Spleen (tissue), 13 donors: ENCODE measurements at places on chromosomes 13 and 19.

DNA sequence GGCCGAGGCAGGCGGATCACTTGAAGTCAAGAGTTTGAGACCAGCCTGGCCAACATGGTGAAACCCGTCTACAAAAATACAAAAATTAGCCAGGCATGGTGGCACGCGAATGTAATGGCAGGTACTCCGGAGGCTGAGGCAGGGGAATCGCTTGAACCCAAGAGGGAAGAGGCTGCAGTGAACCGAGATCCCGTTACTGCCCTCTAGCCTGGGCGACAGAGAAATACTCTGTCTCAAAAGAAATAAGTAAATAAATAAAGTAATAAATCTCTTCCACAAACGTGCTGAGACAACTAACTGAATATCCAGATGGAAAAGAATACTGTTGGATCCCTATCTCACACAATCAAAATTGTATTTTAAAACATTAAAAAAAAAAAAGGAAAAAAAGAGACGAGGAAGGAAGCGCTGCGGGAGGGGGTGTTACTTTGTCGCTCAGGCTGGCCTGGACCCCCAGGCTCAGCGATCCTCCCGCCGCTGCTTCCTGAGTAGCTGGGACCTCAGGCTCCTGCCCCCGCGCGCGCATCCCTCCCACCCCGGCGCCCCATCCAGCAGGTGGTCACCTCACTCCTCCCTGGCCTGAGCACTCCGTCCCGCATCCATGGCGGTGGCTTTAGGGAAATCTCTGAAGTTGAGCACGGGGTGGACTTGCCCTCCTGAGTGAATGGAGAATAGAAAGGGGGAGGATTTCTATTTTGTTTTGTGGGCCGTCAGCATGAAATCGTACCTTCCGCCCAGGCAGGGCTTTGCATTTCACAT lies 628 bp upstream of the ZNF813 start:
- peak; percentile 80 for DNase-seq

DNA sequence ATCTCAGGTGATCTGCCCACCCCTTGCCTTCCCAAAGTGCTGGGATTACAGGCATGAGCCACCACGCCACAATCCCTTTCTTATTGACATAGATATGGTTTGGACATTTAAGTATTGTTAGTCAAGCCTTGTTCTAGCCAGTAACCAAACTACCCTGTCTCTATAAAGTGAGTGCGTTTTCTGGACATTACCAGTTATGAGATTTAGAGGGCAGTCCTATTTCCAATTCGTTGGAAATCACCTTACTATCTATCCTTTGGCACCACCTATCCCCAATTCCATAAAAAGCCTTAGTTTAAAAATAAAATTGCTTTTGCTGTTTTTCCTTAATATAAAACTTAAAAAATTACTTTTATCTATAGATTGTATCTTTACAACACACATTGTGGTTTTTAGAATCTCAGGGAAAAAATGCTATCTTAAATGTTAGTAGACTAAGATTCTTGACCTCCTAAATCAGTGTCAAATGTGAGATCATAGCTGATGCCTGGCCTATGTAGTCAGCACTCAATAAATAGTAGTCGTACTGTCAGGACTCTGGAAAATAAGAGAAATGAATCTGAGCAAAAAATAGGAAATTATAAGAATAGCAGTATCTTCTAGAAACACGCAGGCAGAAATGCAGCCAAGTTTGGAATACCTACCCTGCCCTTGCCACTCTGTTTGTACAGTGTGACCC lies 57.0 kb downstream of the NUFIP1 start:
- no peak for DNase-seq

DNA sequence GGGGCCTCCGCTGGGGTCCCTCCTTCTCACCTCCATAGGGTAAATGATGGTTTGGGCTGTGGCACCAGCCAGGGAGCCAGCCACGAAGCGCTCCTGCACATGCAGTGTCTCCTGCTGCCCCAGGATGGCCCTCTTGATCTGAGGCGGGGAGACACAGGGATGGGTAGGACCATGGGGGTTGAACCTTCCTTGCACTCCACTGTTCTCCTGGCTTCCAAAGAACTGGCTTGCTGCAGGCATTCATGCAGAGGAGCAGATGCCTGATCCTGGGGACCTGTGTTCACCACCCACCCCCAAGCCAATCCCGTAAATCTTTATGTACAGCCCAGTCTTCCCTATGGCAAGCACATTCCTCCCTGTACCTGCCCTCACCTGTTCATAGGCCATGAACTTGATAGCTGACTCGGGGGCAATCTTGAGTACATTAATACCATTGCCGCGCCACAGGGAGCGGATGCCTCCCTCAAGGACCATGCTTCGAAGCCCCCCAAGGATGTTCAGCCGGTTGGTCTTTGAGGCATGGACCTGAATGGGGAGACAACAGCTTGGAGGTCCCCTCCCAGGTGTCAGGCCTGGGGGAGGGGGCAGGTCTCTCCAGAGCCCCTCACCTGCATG lies 5.5 kb downstream of the SLC25A23 start:
- no peak for DNase-seq

GRCh38 chr13:99215184-99215830 lies 14.7 kb downstream of the UBAC2 start:
- DNase-seq, result peak; percentile 80

- no peak for DNase-seq
Measured at GRCh38 chr19:43229315-43229714, 23.9 kb upstream of the PSG4 start.

DNA sequence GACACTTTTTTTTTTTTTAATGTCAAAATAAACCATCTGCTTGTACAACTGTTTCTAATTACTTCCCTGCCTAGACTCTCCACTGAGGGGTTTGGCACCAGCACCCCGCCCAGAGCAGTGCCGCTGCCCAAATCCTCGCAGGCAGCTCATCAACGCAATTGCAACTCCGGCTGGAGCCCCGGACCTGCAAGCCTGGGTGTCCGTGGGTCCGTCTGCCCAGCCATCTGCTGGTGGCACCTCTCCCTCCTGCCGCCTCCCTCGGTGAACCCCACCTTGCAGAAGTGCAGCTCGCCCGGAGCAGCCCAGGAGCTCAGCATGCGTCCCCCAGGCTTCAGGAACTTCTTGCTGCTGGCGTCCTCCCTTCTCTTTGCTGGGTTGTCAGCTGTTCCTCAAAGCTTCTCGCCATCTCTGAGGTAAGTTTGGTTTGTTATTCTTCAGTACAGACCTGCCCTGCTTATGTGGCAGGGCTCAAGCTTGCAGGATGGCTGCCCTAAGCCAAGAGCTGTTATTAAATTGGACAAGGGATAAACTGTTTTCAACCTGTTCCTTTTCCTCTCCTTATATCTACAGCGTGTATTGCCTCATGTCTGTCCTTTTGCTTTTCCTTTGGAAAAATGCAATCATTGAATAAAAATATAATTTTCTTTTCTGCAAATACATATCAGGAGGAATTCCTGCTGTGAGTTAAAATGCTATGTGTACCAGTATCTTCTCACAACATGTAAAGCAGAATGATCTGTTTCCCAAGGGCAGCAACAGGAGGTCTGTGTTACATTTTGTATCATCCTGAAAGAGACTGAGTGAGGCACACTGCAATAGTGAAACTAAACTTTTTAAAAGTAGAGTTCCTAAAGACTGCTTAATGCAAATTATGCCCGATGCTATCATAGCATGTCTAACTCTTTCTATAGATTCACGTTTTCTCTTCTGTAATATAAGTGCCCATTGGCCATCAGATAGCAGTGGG lies at the start of gene ITGBL1:
Gene ITGBL1, plus strand, starts transcription at position 157 of the 967 bp plus-strand sequence. Its CDS starts 159 bp downstream, at position 316.
- no peak for DNase-seq

DNA sequence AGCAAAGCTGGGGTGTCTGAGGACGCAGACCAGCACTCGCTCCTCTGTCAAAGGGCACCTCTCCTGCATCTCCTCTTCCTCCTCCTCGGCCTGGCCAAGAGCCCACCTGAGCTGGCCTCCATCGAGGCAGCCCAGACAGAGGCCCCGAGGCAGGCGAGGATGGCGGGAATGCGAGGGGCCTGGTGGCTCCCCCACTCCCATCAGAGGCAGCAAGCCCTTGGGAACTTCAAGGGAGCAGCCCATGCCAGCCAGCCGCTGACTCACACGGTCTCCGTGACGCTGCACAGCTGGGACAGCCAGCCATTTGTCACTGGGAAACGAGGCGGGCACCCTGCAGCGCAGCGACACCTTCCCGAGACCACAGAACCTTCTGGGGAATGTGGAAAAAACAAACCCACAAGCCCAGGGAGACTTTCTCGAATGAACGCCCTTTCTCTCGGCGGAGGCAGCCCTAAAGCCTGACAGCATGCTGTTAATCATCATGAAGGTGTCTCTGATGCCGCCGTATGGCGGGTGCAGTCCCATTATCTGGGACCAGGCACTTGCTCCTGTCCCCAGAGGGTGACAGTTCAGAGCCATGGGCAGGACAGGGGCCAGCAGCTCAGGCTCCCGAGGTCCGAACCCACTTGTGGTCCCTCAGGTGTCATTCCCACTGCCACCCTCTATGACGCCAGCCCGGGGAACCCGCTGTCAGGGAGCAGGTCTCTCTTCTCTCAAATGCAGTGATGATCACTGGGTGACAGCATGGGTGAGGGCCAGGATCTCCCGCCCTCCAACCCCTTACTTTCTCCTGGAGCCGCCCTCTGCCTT lies 53.0 kb downstream of the PEPD start:
- DNase-seq, result peak; percentile 54

DNA sequence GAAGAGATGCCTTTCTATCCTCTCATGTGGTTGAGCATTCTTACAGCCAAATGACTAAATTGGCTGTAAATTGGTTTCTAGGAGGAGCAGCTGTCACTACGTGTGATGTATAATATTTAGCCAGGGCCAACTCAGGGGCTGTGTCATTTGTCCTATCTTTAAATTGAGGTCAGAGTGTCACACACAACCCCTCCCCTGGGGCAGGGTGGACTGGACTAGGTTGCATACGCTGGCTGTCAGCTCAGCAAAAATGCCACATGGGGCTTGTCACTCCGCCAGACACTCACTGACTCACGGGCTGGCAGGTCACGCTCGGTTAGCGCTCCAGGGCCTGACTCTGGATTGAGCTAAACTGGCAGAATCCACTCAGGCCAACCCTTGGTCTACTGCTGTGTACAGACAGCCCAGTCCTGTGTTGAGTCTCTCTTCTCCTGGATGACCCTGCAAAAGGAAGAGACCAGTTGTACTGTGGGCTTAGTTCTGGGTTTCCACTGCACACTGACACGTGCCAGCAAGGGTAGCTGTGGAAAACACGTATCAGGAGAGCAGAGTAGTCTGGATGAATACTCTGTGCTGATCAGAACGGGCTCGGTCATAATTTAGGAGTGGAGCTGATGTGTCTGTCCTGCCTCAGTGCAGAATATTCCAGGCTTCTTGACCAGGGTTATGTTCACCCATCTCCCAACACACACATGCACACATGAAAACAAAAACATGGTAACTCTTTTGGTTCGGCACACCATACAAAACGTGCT lies 29.1 kb downstream of the SHISA2 start:
- no peak for DNase-seq

GRCh38 chr13:98364647-98365046 lies 187.6 kb upstream of the RNF113B start:
- DNase-seq, result no peak

DNA sequence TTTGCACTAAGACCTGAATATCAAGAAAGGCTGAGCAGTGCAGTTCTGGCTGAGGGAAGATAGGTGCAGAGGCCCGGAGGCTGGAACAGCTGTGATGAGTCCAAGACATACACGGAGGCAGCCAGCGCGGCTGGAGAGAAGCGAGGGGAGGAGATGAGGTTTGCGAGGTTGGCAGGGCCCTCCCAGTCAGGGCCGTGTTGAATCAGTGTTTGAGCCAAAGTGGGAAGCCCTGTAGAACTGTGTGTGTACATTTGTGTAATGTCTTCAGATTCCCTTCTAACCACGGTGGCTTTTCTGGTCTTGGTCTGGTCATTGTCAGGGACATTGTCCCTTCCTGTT lies 34.9 kb downstream of the PAK4 start:
- DNase-seq, result no peak

DNA sequence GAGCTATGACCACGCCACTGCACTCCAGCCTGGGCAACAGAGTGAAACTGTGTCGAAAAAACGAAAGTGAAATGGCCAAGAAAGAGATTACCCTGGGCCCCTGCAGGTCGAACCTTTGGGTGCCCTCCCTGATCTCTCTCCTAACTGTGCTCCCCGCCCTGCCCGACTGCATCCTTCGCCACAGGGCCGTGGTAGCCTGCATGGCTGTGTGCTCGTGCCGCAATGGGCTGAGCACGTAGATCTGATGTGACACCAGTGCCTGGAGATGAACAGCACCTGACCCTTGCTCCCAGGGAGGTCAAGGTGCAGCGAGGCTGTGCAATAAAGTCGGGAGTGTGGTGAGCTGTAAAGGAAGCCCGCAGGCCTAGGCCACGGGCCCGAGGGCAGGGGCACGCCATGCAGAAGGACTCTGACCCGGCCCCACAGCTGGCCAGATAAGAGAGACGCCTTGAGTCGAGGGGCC lies 60.2 kb downstream of the PEX11G start:
- DNase-seq, result no peak

- no peak for DNase-seq
Measured at GRCh38 chr13:33110386-33110712, 94.1 kb downstream of the KL start.

DNA sequence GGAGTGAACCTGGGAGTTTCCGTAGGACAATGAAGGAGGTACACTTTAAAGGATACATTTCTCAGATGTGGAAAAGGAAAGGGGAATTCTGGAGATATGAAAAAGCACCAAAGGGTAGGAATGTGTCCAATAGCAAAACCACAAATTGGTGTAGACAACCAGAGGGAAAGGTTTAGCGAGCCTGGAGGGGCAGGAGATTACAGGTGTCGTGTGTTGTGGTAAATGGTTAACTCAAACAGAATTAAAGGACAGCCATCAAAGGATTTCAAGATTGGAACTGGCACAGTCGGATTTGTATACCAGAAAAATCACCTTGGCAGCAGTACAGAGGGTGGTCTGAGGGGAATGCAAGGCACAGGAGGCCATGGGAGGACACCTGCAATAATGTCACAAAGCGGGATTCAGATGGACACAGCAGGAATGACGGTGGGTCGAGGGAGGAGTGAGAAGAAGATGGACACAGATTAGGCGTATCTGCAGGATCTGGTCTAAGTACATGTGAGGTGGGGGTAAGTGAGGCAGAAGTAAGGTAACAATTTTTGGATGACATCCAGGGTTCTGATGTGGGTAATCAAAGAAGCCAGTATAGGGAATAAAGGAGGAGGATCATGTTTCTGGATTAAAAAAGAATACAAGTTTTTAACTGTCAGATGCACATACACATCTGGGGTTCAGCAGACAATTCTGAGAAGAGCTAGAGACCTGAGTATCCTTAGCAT lies 361.6 kb downstream of the KLF12 start:
- no peak for DNase-seq

DNA sequence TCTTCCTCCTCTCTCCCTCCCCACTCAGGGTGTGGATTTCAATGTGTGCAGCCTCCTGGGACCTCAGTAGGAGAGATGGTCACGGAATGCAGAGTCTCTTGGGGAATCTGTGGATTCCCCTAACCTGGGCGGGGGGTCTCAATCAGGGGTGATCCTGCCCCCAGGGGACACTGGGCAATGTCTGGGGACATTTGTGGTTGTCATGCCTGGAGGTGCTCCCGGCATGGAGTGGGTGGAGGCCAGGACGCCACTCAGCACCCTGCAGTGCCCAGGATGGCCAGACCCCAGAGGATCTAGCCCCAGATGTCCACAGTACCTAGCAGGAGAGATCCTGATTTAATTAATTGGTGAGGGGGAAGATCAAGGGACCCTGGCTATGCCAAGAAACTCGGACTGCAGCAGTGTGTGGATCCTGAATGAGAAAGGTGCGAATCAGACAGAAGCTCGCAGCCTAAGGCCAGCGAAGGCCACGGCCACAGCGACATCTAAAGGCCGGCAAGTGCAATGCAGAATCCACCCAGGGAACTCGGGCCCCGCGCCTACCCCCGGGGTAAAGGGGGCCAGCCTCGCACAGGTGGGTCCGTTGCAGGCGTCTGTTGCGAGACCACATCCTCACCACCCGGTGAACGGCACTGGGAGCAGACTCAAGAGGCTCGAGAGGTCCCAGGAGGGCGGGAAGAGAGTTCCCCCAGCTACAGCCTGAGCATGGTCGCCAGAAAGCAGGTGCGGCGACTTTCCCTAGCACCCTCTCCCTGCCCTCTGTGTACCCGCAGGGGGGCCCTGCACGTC lies 88.8 kb downstream of the GNG7 start:
- DNase-seq, result peak; percentile 91
